ENCODE measurements at places on chromosomes 6 and 20. TPM values are rescaled to one million over a fixed set of nuclear protein-coding genes. Genes with fewer than 3 reads are reported as not detected.

DNA sequence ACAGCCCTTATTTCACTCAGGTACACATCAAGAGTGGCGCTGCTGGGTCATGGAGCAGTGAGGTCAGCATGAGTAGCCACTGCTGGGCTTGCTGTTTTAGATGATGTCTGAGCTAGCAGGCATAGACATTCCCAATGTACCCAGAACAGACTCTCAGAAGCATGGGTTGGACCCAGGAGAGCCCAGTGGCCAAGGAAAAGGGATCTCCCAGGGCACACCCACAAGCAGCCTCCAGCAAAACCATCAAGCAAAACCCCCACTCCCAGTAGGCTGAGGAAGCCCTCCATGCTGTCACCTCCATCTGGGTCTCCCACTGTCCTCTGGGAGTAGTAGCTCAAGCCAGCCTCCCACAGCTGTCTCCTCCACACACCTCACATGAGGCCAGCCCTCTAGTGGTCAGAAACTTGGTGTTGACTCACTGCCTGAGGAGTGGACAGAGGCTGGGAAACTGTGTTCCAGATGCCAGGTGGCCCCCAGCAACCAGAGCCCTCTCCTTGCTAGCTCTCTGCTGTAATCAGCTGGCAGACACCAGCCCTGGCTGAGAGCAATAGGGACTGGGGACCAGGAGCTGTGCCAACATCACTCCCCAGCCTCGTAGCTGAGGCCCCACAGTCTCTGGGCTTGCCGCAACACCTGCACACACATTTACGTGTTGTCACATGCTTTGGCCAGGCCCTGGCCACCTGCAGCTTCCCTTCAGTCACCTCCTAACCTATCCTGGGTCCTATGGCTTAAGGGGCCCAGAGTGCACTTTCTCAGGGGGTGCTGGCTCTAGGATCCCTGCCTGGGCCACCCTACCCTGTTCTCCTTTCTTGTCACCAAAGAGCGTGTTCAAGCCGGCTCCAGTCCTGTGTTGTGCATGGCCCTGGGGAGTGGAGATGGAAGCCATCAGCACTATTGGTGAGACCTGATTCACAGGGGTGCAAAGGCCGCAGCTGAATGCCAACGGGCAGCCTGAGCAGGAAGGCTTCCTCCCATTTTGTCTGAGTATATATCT lies 1.9 kb upstream of the AP5S1 start:
- DNase-seq = no peak

GRCh38 chr20:25408890-25409289 lies 1.4 kb downstream of the GINS1 start:
- DNase-seq = no peak

GRCh38 chr6:129046526-129046925 lies 163.6 kb downstream of the LAMA2 start:
- no peak for DNase-seq

DNA sequence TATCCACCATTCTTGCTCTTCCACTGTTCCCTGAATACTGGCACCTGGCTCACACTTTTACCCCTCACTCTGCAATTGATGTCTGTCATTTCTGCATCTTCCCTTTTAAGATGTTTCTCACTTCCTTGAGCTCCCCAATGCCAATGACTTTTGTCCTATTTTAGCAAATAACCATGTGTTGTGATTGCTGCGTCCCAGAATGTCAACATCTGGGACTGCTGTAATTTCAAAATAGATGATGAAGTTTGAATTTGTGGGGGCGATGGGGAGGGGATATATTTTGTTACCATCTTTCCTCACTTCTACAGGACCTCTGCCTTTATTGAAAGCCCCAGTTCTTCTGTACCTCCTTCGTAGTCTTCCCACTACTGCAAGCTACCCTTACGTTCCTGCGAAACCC lies 40.0 kb upstream of the ADGRF5 start:
- DNase-seq = no peak

GRCh38 chr6:139290787-139291311 lies 949 bp downstream of the TXLNB start:
- DNase-seq = no peak

DNA sequence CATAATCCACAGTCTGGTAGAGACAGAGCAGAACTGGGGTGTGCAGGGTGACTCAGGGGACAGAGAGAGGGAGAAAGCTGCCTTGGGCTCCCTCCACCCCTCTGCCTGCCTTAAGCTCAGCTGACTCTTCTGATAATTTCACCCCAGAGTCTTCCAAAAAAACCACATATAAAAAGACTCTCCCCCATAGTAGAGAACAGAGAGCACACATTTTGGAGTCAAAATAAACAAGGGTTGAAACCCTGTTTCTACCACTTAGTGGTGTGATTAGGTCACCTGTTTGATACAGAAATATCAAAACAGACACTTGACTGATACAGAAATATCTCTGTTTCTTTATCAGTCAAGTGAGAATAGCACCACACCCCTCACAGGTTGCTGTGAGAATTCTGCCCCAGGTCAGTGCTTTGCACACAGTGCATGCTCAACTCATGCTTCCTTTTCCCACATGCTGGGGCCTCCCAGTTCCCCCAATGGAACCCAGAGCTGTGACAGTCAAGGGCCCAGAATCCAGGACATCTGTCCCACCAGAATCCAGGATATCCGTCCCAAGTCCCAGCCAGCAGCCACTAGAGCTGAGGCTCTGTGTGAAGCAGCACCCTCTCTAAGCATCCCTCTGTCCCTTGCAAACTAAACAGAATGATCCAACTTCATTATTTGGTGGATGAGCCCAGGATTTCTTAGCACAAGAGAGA lies 1.2 kb downstream of the TREML2 start:
- no peak for DNase-seq

The BPIFB2 gene
- polyA plus RNA-seq = not detected

The OTOR gene
- 0.11 TPM for polyA plus RNA-seq

The RBM12 gene
- polyA plus RNA-seq = 108 TPM

The THBD gene
- 4.5 TPM for polyA plus RNA-seq

The OR12D3 gene
- polyA plus RNA-seq = not detected
